ENCODE measurements at places on chromosomes 7 and 10.

DNA sequence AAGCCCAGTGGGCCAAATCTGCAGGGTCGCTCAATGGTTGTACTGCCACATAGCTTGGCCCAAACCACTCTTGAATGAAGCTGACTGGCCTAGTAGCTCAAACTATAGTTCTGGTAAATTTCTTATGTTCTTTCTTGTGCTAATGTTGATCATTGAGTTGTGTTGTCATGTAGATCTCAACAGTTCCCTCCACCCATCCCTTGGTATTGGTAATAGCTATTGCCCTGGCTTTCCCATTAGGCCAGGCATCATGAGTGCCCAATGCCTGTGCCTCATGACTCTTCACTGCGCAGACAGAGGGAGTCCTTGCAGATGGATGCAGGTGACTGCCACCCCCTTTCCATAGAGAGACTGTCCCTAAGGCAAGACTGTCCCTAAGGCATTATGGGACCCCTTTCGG is 988.4 kb downstream of the KCNMA1 start:
- DNase-seq: no peak

DNA sequence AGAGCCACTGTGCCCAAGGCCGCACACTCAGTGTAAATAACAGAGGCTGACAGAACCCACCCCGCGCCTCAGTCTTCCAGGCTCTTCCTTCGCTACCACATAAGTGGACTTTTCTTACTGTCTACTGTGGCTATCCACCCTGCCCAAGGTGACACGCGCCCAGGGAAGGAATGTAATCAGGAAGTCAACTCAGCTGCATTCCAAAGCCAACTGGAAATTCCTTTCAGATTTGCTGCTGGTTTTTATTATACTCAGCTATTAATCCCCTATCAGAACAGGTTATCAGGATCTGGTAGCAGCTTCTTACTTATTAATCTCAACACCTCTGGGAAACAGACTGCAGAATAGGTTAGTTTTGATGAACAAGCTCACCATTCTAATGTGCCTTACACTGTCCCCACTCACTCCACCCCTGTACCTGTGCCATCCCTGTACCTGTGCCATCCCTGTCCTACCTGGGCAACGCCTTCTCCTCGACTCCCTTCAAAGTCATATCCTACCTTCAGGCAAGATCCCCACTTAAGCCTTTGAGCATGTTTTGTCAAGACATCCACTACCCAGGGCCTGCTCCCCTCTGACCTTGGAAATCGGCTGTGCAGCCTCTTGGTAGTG is 90.7 kb downstream of the NHLRC2 start:
- DNase-seq: no peak

DNA sequence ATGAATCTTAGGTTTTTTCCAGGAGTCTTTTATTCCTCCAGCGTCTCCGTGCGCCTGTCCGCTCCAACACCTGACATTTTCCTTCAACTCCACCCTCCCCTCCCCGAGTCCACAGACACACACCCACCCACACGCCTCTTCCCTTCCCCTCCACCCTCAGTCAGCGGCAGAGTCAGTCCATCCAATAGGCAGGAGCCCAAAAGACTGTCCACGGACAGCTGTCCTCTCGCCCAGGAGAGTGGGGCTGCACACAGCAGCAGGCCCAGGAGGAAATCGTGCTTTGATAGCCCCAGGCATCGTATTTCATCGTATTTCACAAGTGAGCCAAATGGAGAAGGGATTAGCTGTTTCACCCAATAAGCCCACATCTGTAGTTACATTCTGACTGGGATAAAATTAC is 285.1 kb downstream of the ZEB1 start:
- DNase-seq: no peak

GRCh38 chr7:29139191-29139590 is 7.1 kb downstream of the CPVL start:
- DNase-seq: peak; percentile 63

DNA sequence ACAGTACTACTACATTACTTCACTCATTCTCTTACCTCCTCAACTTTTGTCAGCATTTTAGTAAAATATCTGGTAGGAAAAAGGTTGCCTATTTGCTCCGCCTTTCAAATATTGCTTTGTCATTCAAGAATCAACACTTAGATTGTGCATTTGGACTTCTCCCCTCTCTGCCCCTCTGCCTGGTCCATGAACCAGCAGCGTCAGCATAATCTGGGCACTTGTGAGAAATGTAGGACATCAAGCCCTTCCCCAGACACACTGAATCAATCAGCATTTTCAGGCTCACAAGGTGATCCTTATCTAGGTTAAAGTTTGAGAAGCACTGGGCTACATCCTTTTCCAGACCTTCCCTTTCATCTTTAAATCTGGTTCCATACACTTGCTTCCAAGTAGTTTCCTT is 16.3 kb downstream of the SLC13A1 start:
- no peak for DNase-seq

DNA sequence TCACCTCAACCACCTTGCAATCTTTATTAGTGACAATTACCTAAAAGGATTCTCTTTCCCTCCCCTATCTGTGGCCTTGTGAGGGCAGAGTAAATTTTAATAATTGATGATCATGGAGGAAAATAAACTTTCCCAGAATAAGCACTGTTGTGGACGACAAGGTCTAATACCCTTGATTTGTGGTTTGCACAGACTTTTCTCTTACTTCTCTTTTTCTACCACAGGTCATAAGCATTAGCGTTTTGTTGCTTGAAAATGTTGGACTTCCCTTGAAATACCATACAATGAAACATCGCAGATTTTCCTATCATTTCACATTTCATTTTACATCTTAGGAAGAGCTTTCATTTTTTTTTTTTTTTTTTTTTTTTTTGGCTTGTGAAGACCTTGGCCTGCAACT is 188.1 kb upstream of the TMEM72 start:
- no peak for DNase-seq

DNA sequence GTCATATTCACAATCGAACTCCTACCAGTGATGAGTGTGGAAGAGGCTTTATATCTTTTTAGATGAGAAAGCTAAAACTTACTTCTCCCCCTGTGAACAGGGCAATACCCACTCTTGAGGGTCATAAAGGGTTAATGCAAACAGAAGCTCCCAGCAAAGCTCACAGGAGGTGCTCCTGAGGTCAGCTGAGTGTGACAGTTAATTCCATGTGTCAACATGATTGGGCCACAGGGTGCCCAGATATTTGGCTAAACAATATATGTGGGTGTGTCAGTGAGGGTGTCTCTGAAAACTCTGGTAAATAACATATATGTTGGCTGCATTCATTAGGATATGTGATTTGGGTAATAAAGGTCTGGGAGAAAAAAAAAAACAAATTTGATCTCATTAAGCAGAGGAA is 86.0 kb downstream of the HIP1 start:
- no peak for DNase-seq

- DNase-seq: no peak
Observed at GRCh38 chr10:98238391-98238790, 29.6 kb downstream of the LOXL4 start.

DNA sequence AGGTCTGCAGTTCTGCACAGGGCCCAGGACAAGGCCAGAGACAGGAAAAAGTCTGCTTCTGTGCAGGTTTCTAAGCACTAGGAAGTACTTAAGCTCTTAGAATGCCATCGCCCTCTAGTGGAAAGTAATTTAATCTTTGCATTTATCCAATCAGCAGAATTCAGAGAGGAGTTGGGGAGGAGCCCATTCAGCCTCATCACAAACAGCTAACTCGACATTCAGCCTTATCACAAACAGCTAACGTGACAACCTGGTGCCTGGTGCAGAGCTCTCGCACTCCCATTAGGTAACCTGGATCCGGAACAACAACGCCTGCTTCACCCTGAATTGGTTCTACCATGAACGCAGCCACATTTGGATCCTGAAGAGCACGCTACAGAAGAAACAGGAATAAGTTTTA is 15.2 kb downstream of the OAT start:
- DNase-seq: peak; percentile 87

DNA sequence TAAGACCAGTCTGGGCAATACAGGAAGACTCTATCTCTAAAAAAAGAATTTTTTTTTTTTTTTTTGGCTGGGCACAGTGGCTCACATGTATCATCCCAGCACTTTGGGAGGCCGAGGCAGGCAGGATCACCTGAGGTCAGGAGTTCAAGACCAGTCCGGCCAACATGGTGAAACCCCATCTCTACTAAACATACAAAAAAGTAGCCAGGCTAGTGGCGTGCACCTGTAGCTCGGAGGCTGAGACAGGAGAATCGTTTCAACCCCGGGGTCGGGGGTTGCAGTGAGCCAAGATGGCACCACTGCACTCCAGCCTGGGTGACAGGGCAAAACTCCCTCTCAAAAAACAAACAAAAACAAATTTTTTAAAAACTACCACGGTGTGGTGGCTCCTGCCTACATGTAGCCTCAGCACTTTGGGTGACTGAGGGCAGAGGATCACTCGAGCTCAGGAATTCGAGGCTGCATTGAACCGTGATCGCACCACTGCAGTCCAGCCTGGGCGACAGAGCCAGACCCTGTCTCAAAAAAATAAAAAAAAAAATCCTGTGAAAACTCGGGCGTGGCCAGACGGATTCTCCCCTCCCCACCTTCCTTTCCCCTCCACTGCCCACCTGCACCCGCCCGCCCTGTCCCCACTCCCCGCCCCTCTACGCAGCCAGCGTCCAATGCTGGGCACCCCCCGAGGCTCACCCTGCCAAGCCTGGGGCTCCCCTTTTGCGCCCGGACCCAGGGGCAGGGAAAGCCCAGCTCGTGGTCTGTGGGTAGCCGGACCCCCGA is 745 bp upstream of the ORAI2 start:
- DNase-seq: no peak
